ENCODE measurements at places on chromosomes 3 and 15. TPM values are rescaled to one million over a fixed set of nuclear protein-coding genes. Genes with fewer than 3 reads are reported as not detected.

KY gene
- not detected for total RNA-seq

TM4SF4 gene
- not detected for total RNA-seq

CKMT1A gene
- not detected for total RNA-seq

GRCh38 chr3:192847941-192848340 is 69.7 kb downstream of the MB21D2 start:
- no peak for DNase-seq

DNA sequence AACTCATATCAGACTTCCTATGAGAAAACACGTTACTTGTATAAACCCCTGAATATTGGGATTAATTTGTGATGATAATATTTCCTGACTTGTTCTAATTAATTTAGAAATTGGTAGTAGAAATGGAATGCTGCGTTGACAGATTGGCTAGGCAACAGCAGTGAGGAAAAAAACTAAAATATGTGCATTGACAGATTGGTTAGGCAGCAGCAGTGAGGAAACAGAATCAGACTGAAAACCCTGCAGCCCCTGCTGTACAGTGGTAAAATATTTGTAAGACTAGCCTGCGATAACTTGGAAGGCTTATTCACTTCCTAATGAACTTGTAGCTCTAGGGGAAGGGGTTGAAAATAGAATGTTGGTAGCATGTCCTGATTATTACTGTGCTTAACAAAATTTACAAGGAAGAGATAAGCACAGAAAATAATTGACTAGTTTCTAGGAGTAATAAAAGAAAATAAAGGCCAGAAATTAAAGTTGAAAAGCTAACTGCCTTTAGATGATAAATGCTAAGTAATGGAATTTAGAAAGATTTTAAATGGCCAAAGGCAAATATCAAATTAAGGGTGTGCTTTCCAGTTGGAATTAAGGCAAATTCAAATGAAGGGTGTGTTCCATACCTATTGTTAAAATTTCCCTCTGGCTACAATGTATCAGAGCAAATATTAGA is 29.9 kb upstream of the IL16 start:
- DNase-seq = peak; percentile 32

DNA sequence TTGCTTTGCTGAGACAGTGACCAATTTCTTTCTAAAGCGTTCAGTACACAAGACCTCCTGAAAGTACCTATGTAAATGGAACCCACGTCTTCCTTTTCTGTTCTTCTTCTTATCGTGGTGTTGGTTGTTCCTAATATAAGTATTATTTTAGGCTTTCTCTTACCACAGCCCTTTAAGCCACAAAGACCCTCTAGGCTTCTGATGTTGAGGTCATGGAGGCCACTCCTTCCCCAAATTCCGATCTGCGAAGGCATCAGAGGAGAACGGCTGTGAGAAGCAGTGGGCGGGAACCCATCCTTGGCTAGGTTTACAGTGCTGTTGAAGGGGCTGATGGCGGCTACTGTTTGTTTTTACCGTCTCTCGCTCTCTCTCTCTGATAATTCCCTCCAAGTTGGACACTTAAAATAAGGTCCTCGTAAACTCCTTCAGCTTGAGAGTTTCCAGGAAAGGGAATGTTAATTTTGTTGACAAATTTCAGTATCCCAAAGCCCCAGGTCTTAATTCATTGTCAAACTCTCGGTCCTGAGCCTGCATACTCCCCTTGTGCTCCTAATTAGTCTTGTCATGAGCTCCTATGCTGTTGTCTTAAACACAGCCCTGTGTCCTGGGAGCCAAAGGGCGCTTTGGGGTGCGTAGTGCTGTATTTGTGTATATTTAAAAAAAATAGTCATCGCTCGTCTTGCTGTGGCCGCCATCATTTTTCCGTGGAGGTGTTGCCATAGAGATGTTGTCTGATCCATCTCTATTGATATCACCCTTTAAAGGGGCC is 178.8 kb downstream of the OPA1 start:
- DNase-seq = no peak
